Gastroesophageal sphincter (tissue), 4 donors: ENCODE measurements at places on chromosomes 1 and 21. TPM values are rescaled to one million over a fixed set of nuclear protein-coding genes. Genes with fewer than 3 reads are reported as not detected.

The FAM3B gene
- total RNA-seq = 7.1 TPM

DNA sequence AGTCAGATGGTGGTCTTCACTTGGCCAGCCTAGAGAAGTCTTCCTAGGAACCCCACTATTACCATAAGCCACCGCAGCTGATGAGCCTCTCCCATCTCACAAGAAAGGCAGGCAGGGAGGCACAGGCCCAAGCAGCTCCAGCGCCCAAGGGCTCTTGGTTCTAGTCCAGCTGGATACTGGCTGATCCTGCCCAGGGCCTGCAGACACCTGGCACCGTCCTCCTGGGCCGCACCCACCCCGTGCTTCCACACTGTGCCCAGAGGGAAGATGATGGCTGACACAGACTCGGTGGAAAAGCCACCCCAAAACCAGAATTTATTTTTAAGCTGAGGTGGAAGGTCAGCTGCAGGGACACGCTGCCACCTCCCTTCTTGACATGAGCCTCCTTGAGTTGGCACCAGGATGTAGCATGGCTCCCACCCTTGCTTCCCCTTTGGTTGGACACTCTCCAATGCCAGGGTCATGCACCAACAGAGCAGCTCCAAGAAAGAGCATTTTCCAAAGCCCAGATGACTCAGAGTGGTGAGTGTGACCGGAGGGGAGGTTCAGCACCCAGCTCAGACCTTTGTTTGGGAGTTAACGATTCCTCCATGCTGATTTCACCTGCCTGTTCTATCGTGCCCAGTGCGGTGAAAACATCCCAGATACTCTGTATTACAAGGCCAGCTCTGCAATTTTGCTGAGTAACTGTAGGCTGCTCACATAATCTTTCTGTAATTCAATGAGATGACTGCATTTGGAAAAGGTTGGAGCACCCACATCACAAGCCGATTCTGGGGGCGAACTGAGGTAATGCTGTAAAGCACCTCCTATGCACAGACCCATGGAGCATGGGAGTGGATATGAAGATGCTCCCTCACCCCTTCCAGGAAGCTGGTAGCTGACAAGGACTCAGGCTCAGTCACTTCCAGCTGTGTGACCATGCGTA lies 63.1 kb upstream of the SLC2A1 start:
- ATAC-seq = no peak

GRCh38 chr1:186980400-186980799 lies 151.7 kb downstream of the PLA2G4A start:
- ATAC-seq = no peak

- no peak for ATAC-seq
These were observed 45.7 kb downstream of the S1PR1 start for GRCh38 chr1:101282314-101283038.
